ENCODE measurements at places on chromosomes 2 and 18.
A peak's percentile ranks its signal among the peaks of the same experiment; 100 is the strongest.

GRCh38 chr2:206088248-206088647, 2.3 kb upstream of the INO80D start:
- DNase-seq = no peak

GRCh38 chr2:205169464-205169863, 512.8 kb upstream of the NRP2 start:
- no peak for DNase-seq

DNA sequence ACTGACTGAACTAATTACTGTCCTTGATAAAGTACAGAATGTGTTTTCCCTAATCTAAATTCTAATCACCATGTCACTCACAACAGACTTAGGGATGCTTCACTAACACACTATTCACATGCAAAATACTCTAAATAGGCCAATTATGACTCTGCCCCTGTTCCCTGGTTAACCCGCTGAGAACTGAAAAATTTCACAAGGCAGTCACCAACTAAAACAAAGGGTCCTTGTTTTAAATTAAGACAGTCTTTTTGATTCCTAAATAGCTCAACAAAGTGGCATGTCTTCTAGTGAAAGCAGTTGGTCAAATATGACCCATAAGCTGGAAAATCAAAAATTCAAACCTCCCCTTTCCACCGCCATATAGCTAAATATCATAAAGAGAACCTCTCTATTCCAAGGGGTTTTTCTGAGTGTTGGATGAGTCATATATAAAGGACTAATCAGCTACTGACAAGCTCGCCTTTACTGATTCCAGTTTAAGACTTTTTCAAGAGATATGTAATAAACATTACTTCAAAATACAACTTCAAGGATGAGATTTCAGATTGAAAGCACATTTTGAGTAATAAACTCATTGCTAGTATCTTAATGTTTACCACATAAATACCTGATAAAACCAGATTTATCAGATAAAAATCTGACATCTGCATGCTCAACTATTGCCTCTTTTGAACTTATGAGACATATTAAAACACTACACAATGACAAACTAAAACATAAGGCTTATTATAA, 235.8 kb downstream of the TCF4 start:
- peak; percentile 81 for DNase-seq

DNA sequence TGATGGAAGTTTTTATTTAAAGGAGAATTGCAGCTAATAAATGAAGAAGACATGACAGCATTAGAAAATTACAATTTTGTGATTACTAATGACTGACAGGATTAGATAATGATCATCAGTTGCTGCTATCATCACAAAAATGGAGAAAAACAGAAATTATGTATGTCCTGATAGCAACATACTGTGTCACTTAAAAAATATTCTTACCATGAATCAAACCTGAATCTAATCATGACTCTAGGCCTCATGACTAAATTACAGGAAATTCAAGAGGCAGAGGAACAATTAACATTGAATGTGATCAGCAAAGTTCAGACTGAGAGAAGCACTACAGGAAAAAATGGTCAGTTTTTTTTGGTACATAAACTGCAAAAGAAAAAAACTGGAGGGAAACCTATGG, 147.8 kb downstream of the PMAIP1 start:
- DNase-seq = no peak

DNA sequence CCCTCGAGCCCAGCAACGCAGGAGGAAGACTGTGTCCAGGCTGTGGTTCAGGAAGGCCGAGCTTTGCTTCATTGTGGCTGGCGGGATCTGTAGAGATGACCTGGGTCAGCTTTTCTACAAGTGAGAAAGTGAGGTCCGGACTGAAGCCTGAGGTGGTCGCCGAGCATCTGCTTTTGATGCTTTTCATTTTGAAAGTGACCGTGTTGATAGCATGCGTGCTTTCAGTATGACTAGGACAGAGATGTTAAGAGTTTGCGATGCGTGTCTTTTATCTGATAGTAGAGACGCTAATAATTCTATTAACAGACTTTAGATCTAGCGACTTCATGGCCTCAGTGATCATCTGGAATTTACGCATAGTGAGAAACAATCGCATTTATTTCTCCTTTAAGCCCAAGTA, 28.1 kb downstream of the CTDP1 start:
- DNase-seq = no peak

GRCh38 chr2:108460345-108461037, 11.5 kb downstream of the GCC2 start:
- DNase-seq = no peak

GRCh38 chr2:122244598-122245229, 489.3 kb downstream of the TSN start:
- peak; percentile 65 for DNase-seq

DNA sequence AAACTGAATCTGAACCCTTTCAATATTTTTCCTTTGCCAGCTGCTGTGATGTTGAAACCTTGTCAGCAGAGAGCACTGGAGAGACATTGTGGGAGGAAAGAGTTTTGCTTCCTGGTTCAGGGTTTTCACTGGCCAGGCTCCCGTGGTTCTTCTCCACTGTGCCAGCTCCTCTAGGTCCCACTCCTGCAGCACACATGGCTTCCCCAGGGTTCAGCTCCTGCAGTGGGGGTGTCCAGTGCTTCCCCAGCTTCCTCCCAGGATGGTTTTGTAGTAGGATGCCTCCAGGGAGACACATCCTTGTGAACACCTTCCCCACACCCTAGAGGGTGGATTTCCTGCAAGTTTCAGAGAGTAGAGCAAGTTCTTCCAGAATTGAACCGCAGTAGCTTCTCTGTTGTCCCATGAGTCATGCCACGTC, 24.0 kb upstream of the SULT1C3 start:
- no peak for DNase-seq
